Activated B cell treated with CpG ODN at 0.5 μM for 24 hours (primary cell): ENCODE measurements at places on chromosomes 12 and 14. TPM values are rescaled to one million over a fixed set of nuclear protein-coding genes. Genes with fewer than 3 reads are reported as not detected.
A peak's percentile ranks its signal among the peaks of the same experiment; 100 is the strongest.

Gene CLEC9A
- not detected in 2 replicates for total RNA-seq

Gene KRT78
- total RNA-seq, result not detected in 2 replicates

DNA sequence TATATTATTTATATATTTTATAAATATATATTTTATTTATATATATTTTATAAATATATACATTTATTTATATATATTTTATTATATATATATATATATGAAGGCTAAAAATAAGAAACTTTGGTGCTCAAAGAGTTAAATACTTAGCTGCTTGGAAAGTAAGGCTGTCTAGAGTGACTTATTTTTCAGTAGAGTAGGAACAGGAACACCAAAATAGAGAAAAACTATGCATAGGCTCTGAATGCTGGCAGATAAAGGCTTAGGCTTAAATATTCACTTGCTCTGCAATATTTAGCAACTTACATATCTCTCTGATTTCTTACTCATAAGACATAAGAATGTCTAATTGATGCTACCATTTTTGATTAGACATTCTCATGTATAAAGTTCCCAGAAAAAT is 991.2 kb downstream of the VRK1 start:
- no peaks in the 10 kb centered on the region for H3K4me1 ChIP-seq
- no peaks in the 10 kb centered on the region for H3K36me3 ChIP-seq
- no peaks in the 10 kb centered on the region for H3K27me3 ChIP-seq
- DNase-seq, result no peak
- no peak overlapping the region for H3K27ac ChIP-seq

DNA sequence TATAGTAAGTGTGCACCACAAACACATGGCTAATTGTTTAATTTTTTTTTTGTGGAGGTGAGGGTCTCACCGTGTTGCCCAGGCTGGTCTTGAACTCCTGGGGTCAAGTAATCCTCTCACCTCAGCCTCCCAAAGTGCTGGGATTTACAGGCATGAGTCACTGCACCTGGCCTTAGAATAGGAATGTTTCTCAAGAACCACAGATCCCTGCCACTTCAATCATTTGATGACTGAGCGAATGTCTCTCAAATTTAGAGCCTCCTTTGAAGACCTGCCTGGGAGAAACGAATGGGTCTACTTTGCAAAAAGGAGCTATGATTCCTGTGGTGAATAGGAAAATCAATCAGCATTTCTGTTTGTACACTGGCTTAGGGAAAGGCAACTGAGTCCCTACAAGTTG is 33.5 kb upstream of the CHST11 start:
- H3K4me1 ChIP-seq, result peaks cover 13% of the 10 kb centered on the region
- no peaks in the 10 kb centered on the region for H3K36me3 ChIP-seq
- no peak overlapping the region for H3K27ac ChIP-seq
- H3K27me3 ChIP-seq, result no peaks in the 10 kb centered on the region

Gene EPYC
- not detected in 2 replicates for total RNA-seq

DNA sequence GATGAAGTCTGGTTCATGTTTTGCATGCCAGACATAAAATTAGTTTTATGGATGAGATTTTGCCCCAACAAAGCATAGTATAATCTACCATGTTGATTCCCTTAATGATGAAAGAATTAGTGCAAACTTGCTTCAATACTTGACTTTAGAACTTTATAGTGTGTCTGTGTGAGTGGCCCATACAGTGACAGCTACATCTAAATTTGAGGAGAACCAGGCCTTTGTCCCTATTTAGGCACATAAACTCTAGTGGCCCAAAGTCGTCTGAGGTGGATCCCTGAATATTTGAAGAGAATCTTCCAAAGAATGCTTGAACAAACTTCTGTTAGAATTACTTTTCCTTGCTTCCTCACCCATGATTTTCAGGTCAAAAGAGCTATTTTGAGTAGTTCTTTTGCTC is 70.4 kb downstream of the POLR3B start:
- peaks cover 40% of the 10 kb centered on the region for H3K36me3 ChIP-seq
- no peaks in the 10 kb centered on the region for H3K4me1 ChIP-seq
- no peaks in the 10 kb centered on the region for H3K27me3 ChIP-seq
- H3K4me3 ChIP-seq, result no peak overlapping the region
- H3K27ac ChIP-seq, result no peak overlapping the region

GRCh38 chr12:91657032-91657431 is 474.4 kb upstream of the DCN start:
- H3K36me3 ChIP-seq, result no peaks in the 10 kb centered on the region
- H3K27ac ChIP-seq, result no peak overlapping the region
- H3K27me3 ChIP-seq, result no peaks in the 10 kb centered on the region
- no peak overlapping the region for H3K4me3 ChIP-seq
- H3K4me1 ChIP-seq, result no peaks in the 10 kb centered on the region

- no peak overlapping the region for H3K27ac ChIP-seq
- peaks cover 8% of the 10 kb centered on the region for H3K27me3 ChIP-seq
- no peak for DNase-seq
Observed at GRCh38 chr12:108066583-108067577, 62.2 kb upstream of the WSCD2 start.

DNA sequence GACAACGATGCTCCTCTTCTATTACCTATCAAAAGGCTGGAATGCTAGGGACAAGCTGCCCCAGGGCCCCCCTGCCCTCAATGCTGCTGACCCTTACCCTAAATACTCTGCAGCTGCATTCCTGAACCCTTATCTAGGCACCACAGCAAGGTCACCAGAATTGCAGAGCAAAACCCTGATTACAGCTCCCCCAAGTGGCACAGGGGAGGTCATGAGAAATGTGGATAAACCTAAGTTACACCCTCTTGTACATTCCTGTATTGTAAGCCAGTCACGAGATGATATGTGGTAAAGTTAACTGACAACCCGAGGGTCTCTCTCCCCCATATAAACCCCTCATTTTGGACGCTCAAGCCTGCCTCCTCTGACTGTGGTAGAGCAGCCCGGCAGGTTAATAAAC is 411.8 kb upstream of the STXBP6 start:
- no peak overlapping the region for H3K27ac ChIP-seq
- H3K36me3 ChIP-seq, result no peaks in the 10 kb centered on the region
- H3K27me3 ChIP-seq, result no peaks in the 10 kb centered on the region
- no peak for DNase-seq

DNA sequence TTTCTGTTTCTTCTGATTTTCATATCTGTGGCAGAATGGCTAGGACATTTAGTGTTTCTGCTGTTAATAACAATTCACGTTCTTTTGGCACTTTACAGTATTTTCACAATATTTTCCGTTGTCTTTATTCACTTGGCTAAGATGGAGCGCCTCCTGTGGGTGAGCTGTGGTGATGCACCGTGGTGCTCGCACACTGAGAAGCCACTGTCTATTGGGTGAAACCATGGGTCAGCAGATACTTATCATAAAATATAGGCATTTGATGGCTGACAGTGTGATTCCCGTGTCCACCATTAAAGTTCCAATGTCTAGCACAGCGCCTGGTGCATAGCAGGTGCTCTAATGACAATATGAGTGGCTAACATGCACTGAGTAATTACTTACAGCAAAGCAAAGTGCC is 141.8 kb downstream of the VRK1 start:
- no peaks in the 10 kb centered on the region for H3K27me3 ChIP-seq
- no peak overlapping the region for H3K27ac ChIP-seq
- H3K4me1 ChIP-seq, result peaks cover 10% of the 10 kb centered on the region
- no peaks in the 10 kb centered on the region for H3K36me3 ChIP-seq

DNA sequence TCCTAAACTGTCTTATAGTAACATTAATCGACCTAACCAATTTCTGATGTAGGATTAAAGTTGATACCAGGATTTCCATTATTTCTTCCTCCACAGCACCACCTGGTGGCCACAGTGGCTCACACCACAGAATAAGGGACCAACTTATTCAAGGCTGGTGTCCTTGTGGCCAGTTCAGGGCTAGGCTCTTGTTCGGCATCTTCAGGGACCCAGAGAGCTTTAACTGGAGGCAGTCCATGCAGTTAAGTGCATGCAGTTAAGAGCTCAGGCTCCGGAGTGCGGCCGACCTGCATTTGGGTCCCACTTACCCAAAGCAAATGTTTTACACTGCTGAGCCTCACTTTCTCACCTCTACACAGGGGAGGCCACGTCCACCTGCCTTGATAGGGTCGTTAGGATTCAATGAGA is 42.0 kb upstream of the GPR68 start:
- no peak overlapping the region for H3K4me3 ChIP-seq
- peaks cover 24% of the 10 kb centered on the region for H3K4me1 ChIP-seq
- peak; percentile 64 for DNase-seq
- no peak overlapping the region for H3K27ac ChIP-seq
- H3K36me3 ChIP-seq, result peaks cover 97% of the 10 kb centered on the region

DNA sequence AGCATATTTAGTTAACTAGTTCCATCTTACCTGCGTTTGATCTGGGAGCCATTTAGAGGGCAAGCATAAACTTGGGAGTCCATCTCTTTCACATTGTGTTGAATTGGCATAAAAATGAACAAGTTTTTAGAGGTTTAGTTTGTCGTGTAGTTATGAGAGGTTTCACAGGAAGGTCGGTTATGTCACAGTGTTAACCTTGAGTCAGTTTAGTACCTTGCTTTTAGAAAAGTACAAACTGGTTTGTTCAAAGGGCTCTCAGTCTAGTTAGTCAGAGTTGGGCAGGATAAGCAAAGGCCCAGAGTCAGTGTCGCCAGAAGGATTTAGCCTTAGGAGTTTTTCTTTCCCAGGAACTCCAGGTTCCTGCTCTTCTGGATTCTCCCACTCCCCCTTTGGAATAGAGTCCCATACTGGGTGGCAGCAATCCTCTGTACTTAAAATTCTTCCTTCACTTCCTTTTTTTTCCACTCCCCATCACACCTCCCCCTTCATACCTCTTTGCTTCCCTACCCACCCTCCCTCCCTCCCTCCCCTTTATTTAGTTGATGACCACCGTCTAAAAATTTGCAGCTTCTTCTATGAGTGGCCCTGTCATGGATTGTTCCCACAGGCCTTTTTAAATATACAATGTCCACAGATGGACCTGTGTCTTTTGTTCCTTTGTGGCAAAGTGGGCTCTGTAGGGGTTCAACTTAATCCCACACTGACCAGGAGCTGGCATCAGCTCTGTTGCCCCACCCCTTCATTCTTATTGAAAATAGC is 12.1 kb downstream of the PCBP2 start:
- H3K4me3 ChIP-seq, result no peak overlapping the region
- no peak for DNase-seq
- H3K36me3 ChIP-seq, result peaks cover 97% of the 10 kb centered on the region
- H3K27ac ChIP-seq, result no peak overlapping the region
- H3K27me3 ChIP-seq, result no peaks in the 10 kb centered on the region

Gene BCL2L2
- total RNA-seq, result 10.4 and 11.8 TPM in 2 replicates

Gene PLEKHD1
- total RNA-seq, result 0.22 and 0.24 TPM in 2 replicates

DNA sequence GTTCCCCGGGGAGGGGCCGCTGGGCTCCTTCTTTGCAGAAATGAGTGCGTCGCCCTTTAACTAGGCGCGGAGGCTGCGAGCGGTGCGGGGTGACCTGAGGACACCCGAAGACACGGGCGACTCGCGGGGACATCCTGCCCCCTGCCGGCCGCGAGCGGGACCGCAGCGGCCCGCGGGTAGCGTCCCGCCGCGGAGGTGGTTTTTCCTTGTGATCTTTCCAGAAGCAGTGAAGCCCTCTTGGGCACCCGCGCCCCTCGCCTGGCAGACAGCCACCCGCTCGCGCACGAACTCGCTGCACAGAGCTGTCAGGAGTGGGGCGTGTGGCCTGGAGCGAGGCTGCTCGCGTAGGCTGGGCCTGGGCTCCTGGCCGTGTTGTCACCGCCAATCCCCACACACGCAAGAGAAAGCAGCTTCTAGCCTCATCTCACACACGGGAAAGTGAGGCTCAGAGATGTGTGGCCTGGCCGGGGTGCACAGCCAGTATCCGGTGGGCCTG is 67.2 kb downstream of the DIO3 start:
- H3K27ac ChIP-seq, result no peak overlapping the region
- no peaks in the 10 kb centered on the region for H3K36me3 ChIP-seq
- H3K4me3 ChIP-seq, result no peak overlapping the region
- peaks cover 14% of the 10 kb centered on the region for H3K27me3 ChIP-seq

DNA sequence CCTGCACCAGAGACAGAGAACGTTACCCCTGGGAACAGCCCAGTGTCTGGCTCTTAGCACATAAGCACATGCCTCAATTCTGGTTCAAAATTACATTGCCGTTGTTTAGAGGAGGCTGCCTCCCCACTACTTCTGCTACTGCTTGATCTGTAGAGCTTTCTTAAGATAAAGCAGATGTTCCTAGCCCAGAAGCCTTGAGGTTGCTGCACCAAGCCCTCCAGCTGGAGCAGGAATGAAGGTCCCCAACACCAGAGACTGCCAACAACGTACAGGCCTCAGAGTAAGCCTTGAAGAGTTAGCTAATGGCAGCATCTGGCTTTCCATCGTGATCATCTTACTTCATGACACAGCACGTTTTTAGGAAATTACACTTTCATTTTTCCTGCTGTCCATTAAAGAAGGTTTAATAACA is 34.7 kb upstream of the AMIGO2 start:
- H3K27me3 ChIP-seq, result no peaks in the 10 kb centered on the region
- no peaks in the 10 kb centered on the region for H3K4me1 ChIP-seq
- peaks cover 18% of the 10 kb centered on the region for H3K36me3 ChIP-seq
- no peak overlapping the region for H3K4me3 ChIP-seq
- DNase-seq, result no peak
- H3K27ac ChIP-seq, result no peak overlapping the region
